ENCODE measurements at places on chromosomes 11 and 22.

DNA sequence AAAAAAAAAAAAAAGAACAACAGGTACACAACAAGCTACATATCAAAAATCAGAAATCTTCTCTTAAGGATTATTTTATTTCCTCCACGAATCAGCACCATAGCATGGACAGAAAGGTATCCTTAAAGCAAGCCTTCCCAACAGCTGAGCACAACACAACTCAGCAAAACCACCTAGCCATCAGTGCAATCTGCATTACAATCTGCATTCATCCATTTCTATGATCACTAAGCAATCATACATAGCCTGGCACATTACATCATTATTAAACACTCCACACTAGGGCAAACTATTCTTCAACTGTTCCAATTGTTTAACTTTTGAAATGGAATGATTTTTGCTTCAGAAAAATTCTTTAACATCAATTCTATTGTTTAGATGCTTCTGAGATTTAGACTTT is 29.0 kb downstream of the MRTFA start:
- DNase-seq: no peak

DNA sequence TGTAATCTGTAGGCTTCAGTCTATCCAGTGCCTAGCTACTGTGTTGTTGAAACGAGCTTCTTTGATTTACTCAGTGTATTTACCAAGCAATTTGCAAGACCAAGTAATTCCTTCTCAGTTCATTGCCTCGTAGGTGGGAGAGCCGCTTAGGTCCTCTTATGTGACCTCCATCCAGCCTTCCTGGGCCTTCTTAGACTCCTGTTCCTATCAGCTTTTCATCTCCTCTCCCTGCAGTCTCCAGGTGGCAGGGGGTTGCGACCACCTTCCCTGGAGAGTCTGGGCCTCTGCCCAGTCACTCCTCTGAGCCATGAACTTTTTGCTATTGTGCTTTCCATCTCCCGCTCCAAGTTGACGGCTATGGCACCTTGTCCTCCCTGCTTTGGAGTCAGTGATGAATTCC is 251.8 kb downstream of the KIRREL3 start:
- no peak for DNase-seq

DNA sequence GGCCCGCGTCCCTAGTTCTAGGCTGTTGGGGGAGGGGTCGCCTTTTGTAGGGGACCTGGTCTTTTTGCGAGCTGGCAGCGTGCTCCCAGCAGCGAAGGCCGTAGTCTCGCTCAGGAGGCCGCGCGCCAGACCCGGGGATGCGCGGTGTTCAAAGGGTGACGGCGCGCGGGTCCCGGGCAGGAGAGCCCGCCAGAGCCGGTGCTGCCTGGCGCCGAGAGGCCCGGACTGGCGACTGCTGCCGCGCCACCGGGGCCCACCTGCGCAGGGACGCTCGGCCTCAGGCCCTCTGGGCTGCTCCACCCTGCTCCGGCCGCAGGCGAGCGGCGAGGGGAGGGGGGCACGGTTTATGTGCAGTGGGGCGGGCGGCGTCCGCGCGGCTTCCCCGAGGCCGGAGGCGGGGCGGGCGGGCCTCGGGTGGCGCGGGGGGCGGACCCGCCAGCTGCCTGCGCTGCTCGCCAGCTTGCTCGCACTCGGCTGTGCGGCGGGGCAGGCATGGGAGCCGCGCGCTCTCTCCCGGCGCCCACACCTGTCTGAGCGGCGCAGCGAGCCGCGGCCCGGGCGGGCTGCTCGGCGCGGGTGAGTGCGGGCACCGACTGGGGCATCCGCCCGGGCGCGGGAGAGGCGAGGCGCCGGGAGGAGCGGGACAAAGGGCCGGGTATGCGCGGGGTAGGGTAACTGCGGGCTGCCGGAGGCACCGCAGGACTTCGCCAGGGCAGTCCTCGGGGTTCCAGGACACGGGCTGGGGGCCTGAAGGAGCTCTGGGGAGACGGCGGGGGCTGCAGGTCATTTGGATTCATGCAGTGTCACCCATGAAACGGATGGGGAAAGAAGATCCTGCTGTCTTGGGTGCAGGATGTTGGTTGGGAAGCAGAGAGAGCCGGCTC is at the start of gene PRSS23:
TSS of gene PRSS23 (plus strand) at position 467 of the 884 bp plus-strand sequence. CDS start 7,102 bp downstream, outside the sequence.
- peak; percentile 85 for DNase-seq

- DNase-seq: no peak
Observed at GRCh38 chr11:1487091-1487850, 692 bp upstream of the MOB2 start.

DNA sequence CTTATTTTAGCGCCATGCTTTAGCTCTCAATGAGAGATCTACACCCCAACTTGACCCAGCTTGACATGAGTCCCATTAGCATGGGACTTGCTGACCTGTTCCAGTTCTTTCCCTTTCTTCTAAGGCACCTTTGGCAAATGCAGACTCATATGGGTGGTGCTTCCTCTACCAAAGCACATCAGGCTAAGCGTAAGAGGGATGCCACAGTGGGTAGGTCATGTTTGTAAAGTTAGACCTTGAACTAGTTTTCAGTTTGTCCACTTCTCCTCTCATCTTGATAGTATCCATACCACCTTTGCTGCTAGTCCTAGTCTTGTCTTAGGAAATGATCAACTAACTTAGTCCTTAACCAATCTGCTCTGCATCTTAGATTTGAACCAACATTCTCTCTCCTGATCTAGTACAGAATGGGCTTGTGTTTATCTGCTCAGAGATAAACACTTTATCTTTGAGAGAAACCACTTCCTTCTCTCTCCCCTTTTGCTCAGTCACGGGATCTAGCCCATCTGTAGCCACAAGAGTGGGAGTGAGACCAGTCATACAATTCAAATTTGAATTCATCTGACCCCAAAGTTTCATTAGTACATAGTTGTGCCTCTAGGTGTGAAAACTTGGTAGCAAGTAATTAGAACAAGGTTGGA is 72.1 kb upstream of the CD44 start:
- DNase-seq: no peak

- DNase-seq: no peak
Observed at GRCh38 chr11:12683874-12684273, 9.7 kb downstream of the TEAD1 start.

DNA sequence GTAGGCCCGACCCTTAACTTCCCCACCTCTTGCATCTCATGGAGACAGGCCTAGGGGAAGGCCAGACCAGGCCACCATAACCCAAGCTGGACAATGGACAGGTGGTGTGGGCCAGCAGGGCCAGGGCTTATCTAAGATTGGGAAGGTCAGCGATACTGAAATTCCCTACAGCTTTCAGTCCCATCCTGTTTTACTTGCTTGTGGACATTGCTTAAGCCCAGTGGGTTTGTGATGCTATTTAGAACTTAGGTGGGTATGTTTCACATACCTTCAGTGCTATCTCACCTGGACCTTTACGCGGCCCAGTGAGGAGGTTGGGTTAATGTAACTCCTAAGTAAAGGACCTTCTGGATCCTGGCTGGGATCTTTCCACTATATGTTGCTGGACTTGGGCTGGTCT is 1.7 kb downstream of the FADS2 start:
- DNase-seq: peak; percentile 32

- DNase-seq: no peak
Observed at GRCh38 chr11:84247926-84248325, 961.8 kb upstream of the CCDC90B start.

- no peak for DNase-seq
Observed at GRCh38 chr11:10762185-10762584, 11.1 kb downstream of the CTR9 start.

- DNase-seq: no peak
Observed at GRCh38 chr11:48041877-48042695, 61.7 kb downstream of the PTPRJ start.

- no peak for DNase-seq
Observed at GRCh38 chr11:17810746-17811145, 76.2 kb downstream of the KCNC1 start.

DNA sequence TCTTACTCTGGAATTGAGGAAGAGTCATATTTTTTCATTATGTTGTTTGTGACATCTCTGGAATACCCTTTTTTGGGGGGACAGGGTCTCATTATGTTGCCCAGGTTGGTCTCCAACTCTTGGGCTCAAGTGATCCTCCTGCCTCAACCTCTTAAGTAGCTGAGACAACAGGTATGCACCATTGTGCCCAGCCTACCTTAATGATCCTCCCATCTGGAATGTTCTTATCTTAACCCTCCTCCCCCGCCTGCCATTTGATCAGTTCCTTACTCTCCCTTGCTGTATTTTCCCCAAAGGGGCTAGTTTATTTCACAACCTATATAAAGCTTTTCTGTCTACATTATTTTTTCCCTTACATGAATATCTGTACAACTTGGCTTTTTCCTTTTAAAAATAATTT is 594.7 kb downstream of the METTL15 start:
- DNase-seq: no peak

- DNase-seq: no peak
Observed at GRCh38 chr11:76067099-76067498, 139.2 kb downstream of the WNT11 start.

- no peak for DNase-seq
Observed at GRCh38 chr11:68999093-68999747, 13.8 kb downstream of the MRGPRF start.

GRCh38 chr11:76854709-76855108 is 6.0 kb upstream of the ACER3 start:
- DNase-seq: no peak

GRCh38 chr11:57983191-57983590 is 40.5 kb upstream of the OR9Q1 start:
- no peak for DNase-seq

DNA sequence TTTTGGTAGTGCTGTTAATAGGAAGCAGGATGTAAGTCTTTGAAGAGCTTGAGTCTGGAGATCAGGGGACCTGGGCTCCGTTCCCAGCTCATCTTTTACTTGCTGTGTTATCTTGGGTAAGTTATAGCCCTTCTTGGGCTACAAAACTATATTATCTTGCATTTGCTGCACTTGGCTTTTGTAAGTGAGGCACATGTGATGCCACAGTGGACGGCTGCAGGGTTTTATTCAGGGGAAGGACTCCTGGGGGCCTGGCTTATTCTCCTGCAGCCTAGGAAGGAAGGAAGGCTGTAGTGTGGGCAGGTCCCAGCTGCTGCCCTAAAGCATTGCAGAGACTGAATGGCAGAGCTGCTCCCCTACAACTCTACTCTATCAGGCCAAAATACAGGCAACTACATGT is 6.4 kb downstream of the CD82 start:
- DNase-seq: no peak

DNA sequence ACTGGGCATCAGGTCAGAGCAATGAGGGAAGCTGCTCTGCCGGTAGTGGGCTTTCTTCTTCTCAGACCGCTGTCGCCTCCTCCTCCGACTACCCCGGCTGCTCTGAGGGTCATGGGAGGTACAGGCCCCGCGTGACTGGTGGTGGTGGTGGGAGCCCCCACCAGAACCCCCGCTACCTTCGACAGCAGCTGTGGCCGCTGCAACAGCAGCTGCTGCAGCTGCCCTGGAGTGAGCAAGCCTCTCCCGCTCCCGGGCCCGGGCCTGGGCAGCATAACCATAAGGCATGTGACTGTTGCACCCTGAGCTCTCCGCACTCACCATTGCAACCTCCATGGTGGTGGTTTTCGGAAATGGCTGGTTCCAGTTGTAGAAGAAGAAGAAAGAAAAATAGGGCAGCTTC is 4.5 kb downstream of the KCNA4 start:
- no peak for DNase-seq

DNA sequence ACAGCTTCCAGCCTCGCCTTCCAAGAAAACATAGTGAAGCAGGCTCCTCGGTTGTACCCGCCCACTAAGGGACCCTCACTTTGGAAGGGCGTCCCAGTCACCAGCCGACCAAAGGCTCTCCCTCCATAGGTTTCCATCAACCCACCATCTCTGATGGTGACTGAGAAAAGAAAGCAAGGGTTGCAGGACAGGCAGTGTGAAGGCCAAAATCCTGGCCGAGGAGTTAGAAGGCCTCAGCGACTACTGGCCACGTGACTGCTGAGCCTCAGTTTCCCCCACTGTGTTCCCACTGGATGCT is 2.7 kb downstream of the FXYD6 start:
- DNase-seq: no peak

GRCh38 chr11:70134490-70134889 is 56.4 kb downstream of the ANO1 start:
- DNase-seq: no peak

DNA sequence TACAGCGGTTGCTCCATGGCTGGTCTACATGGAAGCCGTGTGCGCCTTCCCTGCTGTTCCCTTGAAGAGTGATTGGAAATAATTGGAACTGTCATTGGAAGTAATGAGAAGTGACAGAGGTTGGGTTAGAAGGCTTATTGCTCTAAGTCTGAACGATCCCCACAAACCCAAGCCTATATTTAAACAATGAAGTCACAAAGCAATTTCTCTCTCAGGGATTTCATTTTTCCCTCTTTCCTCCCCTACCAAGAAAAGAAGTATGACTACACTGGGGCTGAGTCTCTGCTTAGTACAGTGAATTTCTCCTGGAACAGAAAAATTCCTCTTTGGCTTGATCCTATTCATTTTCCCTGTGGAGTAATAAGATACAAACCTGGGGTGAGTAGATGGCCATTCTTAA is 7.8 kb downstream of the CLMP start:
- no peak for DNase-seq

DNA sequence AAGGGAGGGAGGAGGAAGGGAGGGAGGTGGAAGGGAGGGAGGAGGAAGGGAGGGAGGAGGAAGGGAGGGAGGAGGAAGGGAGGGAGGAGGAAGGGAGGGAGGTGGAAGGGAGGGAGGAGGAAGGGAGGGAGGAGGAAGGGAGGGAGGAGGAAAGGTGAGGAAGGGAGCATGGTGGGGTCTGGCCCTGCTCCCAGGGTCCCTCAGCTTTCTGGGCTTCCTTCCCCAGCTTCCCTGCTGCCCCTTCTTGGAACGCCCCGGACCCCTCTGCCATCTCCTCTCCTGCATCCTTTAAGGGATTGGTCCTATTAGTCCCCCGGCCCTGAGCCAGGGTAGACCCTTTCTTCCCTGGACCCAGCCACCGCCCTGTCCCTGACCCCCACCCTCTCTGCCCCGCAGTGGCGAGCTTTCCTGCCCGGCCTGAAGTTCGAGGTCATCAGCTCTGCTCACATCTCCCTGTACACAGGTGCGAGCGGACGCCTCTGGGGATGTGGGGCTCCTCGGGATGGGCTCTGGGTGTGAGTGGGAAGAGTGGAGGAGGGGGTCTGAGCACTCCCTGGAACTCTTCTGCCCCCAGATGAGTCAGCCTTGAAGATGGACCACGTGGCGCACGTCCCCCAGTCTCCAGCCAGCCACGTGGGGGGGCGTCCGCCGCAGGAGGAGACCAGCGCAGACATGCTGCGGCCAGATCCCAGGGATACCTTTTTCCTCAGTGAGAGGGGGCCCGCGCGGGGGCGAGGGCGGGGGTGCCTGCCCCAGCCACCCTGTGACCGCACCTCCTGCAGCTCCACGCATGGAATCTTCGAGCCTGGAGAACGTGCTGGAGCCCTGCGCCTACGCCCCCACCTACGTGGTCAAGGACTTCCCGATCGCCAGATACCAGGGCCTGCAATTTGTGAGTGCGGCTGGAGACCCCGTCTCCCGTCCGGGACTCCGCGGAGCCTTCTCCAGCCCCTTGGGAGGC is 6.0 kb downstream of the B4GALNT4 start:
- DNase-seq: no peak

- DNase-seq: no peak
Observed at GRCh38 chr11:25766332-25767015, 565.5 kb upstream of the ANO3 start.

GRCh38 chr11:128931668-128932067 is 11.0 kb downstream of the TP53AIP1 start:
- DNase-seq: peak; percentile 32

All from WERI-Rb-1 (cell line).